NCI-H524 (cell line): ENCODE measurements at places on chromosomes 13 and 19.

DNA sequence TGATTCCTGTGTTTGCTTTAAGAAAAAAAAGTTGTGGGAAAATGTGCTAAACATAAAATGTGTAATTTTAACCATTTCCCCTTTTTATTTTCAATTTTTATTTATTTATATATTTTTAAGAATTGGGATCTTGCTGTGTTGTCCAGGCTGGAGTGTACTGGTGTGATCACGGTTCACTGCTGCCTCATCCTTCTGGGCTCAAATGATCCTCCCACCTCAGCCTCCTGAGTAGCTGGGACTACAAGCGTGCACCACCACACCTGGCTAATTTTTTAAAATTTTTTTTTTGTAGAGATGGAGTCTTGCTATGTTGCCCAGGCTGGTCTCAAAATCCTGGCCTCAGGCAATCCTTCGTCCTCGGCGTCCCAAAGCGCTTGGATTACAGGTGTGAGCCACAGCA, 19.0 kb downstream of the CACNG6 start:
- no peak for DNase-seq

DNA sequence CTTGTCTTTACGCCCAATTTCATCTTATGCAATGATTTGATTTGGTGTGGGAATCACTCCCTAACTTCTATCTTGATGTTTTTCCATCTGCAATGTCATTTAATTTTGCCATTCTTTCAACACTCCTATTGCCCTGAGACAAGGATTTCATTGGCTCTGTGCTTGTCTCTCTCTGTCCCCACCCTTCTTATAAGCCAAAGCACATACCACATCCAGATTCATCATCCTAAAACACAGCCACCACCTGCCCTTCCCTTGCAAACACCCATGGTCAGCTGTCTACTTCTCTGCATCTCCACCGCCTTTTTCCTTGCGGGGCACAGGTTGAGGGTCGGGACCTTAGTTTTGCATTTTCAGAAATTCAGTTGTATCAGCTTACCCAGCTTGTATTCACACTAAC, 225.8 kb upstream of the SOX21 start:
- DNase-seq: no peak

DNA sequence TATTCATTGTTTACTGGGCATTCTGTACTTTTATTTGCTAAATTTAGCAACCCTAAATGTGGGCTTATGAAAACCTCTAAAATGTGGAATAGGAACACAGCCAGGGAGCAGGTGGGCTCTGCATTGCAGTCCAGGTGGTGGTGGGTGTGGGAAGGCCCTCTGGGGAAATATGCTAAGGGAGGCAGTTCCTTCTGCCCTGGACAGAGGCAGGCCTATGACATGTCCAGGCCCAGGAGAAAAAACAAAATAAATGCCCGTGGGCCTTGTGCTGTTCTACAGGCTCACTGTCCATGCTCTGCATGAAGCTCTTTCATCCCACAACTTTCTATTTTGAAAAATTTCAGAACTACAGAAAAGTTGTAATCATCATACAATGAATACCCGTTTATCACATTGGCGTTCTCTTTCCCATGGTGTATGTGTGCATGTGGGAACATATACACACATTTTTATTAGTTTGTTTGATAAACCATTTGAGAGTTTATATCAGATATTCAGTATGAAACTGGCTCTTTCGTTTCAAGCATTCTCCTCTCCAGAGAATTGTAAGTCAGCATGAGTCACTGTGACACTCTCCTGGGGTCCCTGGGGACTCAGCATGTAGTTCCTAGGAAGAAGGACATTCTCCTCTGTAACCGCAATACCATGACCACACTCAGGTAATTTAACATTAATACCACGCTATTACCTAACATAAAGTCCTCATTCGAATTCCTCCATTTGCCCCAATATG, 505.3 kb downstream of the COG6 start:
- no peak for DNase-seq

- DNase-seq: no peak
Measured at GRCh38 chr19:30884146-30884812, 465.0 kb downstream of the TSHZ3 start.

- no peak for DNase-seq
Measured at GRCh38 chr19:14502334-14503092, 6.6 kb upstream of the GIPC1 start.

DNA sequence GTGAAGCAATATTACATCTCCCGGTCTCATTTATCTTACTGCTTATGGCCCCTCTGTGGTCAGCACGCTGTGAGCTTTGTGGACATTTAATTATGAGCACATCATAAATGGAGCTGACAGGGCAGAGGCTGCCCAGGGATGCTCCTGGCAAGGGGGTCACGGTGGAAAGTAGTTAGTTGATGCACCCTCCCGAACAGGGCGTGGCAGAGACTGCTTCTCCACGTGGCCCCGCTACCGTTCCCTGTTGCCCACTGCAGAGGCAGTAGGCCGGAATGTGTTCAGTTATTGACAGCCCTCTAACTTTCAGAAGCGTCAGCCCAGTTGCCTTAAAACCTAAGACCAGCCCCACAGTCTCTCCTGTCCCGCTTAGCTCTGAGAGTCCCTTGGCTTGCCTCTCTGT, 180.3 kb upstream of the ZNF507 start:
- no peak for DNase-seq

- peak; percentile 51 for DNase-seq
Measured at GRCh38 chr19:37931881-37932655, 25.1 kb downstream of the SIPA1L3 start.
